ENCODE measurements at places on chromosomes 12 and 14.

GRCh38 chr14:21455592-21455911 lies 371 bp downstream of the CHD8 start:
- DNase-seq: peak; percentile 20

- DNase-seq: peak; percentile 59
These were observed 427.7 kb downstream of the RAD51B start for GRCh38 chr14:68247274-68247673.

DNA sequence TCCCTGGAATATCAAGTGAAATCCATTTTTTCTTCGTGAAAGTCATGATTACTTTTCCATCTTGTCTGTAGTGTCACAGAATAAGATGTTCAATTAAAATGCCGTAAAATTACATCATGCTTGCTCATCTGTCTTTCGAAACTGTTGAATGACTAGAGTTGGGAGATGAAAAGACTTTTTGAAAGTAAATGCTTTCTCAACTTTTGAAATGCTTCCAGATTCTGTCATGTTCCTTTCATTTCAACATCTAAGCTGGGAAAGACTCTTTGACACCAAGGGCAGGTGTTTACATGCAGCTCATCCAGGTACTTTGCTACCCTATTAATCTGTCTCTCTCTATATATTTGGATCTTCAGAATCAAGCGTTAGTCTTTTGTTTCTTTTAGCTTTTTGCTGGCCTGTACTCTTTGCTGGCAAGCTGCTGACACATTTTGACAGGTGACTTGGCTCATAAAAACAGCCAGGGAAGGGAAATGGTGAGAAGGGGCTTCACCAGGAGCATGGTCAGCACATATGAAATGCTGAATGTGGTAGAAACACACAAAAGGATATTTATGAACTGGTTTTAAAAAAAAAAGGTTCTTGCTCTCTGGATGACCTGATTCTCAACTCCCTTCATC lies 77.0 kb upstream of the METAP2 start:
- DNase-seq: peak; percentile 32

DNA sequence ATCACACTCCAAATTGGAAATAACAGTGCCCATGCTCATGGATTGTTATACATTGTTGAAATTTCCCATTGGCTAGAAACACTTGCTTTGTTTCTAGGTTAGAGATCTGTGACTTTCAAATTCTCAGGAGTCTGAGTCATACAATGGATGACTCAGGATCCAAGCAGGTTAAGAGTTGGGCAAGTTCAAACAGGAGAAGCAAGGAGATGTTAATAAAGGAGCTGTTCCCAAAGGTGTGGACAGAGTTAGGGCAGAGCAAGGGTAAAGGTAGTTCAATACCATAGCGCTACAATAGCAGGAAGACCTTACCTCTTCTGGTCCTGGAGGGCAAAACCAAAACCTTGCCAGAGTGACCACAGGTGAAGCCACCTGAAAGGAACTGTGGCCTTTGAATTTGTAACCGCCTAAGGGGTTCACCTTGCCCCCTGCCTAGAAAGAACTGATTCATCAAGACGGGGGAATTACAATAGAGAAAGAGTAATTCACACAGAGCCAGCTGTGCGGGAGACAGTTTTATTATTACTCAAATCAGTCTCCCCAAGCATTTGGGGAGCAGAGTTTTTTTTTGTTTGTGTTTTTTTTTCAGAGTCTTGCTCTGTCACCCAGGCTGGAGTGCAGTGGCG lies 4.2 kb upstream of the AMN1 start:
- peak; percentile 84 for DNase-seq

DNA sequence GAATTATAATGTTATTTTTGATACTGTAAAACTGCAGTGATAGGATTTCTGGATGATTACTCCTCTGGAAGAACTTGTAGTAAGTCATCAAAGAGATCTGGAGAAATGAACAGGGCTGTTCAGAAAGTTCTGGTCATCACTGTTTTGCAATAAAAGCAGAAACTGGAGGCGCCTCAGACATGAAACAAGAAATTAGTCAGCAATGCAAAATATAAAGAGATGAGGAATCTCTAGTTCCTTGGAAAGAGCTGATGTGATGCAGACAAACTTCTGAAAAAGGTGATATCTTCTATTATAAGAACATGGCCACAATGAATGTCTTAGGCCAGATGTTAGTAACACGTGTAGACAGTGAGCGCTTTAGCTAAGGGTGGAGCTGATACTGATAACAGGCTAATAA lies 9.5 kb downstream of the ACIN1 start:
- no peak for DNase-seq

GRCh38 chr14:47211263-47211662 lies 464.1 kb downstream of the MDGA2 start:
- no peak for DNase-seq

DNA sequence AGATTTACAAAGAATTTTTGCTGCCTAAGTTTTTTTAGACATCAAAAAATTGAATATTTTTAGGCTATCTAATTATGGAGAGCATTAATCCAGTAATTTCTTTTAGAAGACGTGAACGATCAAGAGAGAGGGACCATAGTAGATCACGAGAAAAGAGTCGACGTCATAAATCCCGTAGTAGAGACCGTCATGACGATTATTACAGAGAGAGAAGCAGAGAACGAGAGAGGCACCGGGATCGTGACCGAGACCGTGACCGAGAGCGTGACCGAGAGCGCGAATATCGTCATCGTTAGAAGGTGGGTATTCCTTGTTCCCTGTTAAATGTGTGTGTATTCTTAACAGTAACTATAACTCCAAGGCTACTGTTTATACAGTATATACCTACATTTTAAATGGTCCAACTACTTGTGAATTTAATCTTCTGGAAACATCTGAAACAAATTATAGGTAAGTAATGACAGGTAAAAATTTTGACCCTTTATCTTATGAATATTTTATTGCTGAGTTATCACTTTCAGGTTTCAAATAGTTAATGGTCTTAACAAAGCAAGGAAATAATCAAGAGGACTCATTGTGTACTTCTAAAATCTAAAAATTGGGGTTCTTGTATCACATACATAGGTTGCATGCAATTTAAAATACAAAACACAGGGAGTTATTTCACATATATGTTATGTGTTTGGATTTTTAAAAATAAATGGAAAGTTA lies 23.1 kb downstream of the CPSF6 start:
- no peak for DNase-seq

DNA sequence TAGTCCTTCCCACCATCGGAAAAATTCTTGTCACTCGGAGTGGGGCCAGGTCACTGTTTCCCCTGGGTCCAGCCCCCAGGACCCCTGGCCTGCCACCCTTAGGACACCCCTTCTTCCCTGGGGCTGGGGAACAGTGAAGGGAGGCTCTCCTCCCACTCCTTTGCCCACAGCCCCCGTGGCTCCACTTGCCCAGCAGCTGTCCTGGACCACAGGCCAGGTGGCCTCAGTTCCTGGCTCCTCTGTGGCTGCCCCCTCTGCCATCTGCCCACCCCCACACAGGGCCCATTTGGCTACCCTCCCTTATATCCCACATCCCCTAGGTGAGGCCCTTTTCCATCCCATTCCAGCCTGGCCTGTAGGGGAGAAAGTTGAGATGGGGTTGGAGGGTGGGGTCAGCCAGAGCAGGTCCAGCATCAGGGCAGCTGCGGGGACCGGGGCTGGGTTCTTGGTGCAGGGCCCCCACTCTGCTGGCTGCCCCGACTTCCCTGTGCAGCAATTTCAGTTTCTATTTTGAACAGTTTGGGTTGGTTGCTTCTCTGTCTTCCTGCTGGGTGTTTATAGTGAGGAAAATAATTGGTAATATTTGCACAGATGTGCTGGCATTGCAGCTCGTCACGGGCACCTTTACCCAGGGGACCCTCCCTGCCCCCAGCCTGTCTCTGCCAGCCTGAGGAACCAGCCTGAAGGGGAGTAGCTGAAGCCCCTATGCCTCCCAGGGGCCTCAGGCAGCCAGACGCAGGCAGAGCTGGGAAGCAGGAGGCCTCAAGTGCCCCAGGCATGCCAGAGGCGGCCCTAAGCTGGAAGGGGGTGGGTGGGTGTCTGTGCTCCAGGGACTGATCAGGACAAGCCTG lies 23.4 kb downstream of the SYNDIG1L start:
- DNase-seq: no peak

DNA sequence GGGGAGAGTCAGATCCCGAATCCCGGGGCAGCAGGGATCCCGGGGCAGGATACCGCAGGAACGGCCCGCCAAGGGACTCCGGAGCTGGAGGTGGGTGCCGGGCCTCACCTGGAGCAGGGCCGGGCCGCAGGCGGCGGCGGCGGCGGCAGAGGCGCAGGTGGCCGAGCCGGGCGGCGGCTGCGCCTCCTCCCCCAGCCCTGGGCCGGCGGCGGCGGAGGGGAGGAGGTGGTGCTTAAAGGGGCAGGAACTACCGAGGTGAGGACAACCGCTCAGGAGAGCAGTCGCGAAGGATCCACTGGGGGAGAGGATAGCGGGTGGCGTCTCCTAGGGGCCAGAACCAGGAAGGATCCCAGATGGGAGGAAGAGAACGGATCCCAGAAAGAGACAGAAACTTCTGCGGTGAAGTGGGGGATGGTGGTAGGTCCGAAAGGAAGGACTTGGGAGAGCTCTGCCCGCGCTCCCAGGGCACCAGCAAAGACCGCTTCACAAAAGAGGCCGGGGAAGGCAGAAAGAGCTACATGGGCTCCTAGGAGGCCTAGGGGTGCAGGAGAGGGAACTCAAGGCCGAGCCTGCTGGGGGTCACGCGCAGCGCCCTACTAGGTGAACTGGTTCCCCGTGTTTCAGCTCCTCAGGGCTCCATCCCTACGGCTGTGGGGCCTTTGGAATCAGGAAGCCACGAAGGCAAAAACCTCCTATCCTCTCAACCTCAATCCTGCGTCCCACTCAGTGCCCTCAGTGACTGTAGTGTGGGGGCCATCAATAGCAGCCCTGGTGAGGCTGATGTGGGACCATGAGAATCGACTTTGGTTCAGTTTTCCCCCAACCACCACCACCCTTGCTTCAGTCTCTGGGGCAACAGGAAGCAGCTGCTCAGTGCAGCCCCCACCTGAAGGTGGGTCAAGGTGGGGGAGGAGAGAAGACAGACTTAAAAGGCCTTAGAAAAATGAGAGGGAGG lies 5.0 kb upstream of the BAZ2A start:
- peak; percentile 86 for DNase-seq

GRCh38 chr12:101697930-101698799 lies 725 bp downstream of the CHPT1 start:
- peak; percentile 31 for DNase-seq

DNA sequence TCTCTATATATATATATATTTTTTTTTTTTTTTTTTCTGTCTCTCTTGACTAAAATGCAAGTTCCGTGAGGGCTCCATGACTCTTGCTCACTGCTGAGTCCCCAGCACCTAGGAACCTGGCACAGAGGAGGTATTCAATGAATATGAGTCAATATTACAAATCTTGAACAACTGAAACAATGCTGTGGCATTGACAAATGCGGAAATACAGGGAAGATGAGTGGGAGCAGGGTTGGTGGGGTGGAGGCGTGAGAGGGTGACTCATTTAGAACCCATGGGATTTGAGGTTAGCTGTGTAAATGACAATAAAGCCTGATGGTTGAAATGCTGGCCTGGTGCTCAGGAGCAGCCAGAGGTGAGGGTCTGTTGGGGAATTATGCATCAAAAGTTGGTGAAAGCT lies 121.7 kb upstream of the FUT8 start:
- DNase-seq: peak; percentile 93

DNA sequence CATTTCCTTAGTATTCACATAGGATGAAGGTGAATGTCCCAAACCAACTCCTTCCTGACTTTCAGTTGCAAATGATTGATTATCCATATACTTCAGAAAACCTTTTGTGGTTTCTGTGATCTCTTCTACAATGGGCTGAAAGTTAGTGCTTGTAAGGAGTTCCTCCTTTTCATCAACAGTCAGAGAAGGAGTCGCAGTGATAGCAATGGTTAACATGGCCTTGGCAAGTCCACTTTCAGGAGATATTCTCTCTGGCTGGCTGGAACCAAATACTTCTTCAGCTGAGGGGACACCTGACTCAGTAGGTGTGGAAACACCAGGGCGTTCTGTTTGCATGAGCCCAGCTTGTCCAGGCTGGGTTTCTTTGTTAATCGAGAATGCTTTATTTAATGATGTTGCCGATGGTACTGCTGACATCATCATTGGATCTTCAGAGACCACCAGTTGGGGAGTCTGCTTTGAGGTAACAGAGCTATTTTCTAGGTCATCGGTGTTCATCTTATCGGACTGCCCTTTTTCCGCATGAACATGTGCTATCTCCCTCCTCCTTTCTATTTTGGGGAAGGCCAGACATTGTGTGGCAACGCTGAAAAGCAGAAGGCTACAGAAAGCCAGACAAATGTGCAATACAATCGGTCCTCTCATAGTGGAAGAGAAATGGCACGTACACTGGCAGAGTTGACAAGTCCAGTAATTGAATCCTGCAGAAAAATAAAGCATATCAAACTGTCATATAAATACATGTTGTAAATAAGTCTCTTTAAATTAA lies 13.1 kb downstream of the ARMH4 start:
- DNase-seq: no peak

GRCh38 chr12:111819191-111820158 lies 22.6 kb upstream of the MAPKAPK5 start:
- no peak for DNase-seq

DNA sequence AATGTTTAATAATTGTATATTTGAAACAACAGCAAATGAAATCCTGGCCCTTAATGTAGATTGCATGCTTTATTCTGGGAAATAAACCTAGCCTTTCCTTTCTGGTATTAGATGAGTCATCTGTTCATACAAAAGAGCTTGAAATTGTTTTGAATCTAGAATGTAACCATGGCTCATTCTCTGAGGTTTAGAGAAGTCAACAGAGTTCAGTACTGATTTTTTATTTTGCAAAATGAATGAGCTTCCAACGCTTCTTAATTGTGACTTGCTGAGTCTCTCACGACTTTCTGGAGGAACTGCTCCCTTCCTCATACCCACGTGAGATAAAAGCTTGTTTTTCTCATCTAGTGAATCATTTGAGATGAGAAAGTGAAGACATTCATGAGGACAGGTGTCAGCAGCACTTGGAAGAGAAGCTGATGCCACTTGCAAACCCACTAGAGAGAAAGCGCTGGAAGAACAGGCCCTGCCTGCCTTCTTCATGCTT lies 509.6 kb downstream of the VRK1 start:
- DNase-seq: no peak

GRCh38 chr12:64057706-64058105 lies 164.4 kb downstream of the KICS2 start:
- DNase-seq: no peak

GRCh38 chr12:62247281-62248045 lies 12.7 kb upstream of the USP15 start:
- DNase-seq: no peak

GRCh38 chr12:80715713-80716249 lies 931 bp upstream of the MYF5 start:
- no peak for DNase-seq

Measured in fibroblast of pulmonary artery (primary cell).